A549 (cell line): ENCODE measurements at places on chromosomes 12 and 14.

- no peak for DNase-seq
These were observed 593.0 kb upstream of the ATP2B1 start for GRCh38 chr12:90301561-90302133.

DNA sequence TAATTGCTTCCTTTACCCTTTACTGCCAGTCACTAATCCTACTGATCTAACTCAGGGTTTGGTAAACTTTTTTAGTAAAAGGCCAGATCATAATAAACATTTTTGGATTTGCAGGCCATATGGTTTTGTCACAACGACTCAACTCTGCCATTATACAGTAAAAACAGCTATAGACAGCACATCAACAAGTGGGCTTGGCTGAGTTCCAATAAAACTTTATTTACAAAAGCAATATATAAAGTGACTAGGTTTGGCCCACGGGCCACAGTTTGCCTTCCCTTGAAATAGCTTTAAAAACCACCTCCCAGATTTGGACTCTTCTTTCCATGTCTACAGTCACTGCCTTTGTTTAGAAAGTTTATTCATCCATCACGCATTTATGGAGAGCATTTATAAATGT, 146.9 kb downstream of the NTF3 start:
- DNase-seq = no peak

DNA sequence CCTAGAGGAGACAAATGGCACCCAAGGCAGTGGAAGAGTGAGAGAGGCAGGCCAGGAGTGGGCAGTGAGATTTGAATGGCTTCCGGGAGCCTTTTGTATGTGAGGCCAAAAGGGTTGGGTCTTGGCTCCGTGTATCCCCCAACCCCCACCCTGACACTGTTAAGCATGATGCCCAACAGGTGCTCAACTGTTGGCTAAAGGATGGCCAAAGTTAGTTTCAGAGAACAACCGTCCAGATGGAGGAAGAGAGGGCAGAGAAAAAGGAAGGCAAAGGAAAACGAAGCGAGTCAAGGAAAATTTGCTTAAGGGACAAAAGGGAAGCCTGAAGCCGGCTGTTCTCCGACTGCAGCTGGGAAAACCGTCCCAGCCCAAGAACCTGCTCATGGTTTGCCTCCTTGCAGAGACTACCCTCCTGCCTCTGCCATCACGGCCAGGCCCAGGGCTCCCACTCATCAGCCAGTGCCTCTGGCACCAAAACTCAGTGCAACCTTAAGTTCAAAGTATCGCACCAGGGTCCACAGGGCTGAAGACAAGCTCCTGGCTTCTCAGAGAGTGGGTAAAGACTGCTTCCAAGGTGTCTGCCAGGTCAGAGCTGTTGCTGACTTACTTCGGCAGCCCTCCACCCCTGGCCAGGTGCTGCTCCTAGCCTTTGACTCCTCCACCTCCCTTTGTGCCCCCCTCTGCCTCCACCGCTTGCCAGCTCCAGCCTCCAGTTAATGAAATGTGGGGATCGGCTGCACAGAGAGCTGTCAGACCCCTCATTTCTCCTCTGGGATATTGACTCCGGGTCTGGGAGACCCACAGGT, 4.2 kb upstream of the C1QL4 start:
- DNase-seq = no peak

GRCh38 chr14:21299562-21300130, 19.8 kb downstream of the RPGRIP1 start:
- no peak for DNase-seq

DNA sequence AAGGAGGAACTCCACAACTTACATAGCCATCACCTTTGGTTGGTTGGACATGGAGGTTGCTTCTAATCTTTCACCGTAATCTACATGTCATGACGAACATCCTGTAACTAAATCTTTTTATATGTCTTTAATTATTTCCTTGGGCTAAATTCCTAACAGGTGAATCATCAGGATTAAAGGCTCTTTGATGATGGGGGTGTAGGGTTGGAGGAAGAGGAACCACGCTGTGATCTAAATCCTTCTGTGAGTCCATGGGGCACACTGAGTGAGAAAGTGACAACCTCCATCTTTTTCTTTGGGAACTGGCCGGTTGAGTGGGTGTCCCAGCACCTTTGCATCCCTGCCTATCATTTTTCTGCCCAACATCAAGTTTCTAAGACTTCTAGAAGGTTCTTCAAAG, 31.1 kb upstream of the MAP1LC3B2 start:
- peak; percentile 49 for DNase-seq
